NCI-H1092 (cell line): ENCODE measurements at places on chromosomes 1 and 21.

DNA sequence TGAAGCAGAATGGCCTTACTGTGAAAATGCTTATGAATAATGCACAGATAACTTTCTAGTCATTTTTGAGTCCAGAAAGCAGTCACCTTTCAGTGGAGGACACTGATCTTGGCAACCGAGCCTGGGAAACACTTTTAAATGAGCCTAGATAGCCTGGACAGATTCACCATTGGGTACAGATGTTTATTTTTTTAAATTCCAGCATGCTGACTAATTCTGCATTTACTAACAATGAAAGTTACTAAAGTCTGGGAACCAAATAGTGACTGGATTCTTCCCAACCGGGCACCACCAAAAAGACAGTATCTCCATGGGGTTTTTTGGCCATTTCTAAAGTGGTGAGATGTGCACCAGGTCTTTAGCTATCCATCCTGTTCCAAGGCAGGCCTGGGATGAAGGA lies 3.3 kb upstream of the FMOD start:
- no peak for DNase-seq

DNA sequence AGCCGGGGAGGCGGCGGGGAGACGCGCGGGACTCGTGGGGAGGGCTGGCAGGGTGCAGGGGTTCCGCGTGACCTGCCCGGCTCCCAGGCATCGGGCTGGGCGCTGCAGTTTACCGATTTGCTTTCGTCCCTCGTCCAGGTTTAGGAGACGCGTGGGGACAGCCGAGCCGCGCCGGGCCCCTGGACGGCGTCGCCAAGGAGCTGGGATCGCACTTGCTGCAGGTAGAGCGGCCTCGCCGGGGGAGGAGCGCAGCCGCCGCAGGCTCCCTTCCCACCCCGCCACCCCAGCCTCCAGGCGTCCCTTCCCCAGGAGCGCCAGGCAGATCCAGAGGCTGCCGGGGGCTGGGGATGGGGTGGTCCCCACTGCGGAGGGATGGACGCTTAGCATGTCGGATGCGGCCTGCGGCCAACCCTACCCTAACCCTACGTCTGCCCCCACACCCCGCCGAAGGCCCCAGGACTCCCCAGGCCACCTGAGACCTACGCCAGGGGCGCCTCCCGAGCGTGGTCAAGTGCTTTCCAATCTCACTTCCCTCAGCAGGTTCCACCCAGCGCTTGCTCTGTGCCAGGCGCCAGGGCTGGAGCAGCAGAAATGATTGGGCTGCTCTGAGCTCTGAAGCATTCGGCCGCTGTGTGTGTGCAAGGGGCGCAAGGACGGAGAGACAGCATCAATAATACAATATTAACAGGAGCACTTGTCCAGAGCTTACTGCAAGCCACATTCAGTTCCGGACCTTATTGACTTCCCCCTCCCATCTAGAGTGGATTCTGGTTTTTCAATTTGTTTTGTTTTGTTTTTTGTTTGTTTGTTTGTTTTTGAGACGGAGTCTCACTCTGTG lies 10.3 kb downstream of the SIM2 start:
- no peak for DNase-seq

DNA sequence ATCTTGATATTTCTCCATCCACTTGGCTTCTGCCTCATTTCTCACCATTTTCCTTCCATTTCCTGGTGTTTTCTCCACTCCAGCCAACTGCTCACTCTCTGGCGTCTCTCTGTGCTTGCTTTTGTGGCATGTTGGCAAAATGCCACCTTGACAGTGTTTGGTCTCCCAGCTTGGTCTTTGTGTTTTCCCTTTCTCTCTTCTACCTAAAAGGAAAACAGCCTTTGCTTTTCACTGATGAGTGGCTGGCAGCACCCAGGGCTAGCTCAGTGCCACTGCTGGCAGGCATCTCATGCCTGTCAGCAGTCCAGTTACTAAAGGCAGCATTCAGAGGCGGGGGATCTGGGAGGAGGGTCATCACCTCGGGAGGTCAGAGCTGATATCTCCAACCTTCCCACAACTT lies 55.3 kb upstream of the DSCAM start:
- DNase-seq, result peak; percentile 98

DNA sequence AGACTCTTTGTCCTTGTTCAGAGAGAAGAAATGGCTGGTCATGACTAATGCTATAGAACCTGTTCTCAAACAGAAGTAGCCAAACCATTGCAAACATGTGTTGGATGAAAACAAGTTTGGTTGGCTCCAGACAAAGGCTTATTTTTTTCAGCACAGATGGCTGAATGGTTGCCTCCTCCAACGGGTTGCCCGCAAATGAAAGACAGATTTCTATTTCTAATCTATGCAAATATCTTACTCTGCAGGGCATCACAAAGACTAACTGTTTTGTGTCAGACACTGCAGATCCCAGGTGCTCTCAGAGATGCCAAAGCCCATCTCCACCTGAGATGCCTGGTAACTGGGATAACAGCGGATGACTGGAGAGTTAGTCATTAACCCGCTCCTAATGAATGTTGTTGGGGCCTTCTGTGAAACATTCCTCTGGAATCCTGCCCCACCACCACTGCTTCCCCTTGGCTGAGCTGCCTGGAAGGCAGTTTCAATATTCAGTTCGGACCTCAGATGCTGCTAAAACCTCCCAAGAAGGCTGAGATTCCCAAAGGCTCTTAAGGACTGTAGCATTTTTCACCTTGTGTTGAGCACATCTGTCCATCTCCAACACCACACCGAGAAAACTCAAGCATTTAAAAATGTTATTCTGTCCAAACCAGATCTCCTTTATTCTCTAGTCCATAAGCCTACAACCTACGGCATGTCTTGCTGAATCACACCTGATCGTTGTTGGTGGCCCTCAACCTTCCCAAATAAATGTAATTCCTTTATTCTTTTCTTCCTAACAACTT lies 104.4 kb downstream of the PTPN14 start:
- DNase-seq, result no peak

DNA sequence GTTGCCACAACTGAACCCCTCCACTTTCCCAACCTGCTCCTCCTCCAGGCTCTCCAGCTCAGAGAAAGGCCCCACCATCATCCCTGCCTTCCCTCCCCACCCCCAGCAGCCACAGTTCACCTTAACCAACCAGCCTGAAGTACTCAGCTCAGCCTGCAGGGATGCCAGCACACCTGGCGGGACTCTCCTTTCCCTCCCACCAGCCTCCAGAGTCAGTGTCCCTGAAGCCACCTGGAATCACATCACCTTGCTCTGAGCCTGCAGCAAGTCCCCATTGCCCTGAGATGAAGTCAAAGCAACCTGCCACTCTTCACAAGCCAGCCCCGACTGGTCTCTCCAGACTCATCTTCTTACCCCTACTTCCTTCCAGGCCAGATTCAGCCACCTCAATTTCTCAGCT lies 26.2 kb upstream of the ZC3H12A start:
- no peak for DNase-seq

DNA sequence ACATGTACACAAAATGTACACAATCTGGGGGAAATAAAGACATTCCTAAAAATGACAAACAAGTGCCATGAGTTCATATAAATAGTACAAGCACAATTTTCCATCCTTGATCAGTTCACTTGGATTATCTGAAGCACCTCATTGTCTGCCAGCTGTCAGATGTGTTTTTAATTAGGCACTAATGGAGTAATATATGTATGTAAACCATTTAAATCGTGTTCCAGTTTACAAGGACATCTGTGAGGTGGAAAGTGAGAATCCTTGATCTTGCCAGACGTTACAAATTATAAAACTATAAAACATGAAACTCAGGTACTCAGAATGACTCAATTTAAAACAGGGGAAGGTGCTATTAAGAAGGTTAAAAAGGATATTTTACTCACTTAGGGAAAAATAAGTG lies 1312.2 kb downstream of the PLA2G4A start:
- DNase-seq, result peak; percentile 42

DNA sequence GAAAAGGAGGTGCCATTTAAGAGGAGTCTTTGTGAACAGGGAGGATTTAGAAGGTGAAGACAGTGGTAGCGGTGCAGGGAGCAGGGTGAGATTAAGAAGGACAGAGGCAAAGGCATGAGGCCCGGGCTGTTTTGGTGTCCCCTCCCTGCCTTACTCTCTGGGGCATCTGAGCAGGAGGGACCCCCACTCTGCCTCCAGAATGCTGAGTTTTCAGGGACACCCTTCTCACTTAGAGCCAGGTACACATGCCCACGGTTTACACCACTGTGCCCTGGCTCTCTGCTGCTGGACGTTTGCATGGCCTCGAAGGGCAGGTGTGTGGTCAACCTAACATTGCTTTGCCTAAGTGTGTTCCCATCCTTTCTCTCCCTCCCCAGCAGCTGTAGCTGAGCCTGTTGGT lies 20.5 kb upstream of the PARP1 start:
- no peak for DNase-seq

DNA sequence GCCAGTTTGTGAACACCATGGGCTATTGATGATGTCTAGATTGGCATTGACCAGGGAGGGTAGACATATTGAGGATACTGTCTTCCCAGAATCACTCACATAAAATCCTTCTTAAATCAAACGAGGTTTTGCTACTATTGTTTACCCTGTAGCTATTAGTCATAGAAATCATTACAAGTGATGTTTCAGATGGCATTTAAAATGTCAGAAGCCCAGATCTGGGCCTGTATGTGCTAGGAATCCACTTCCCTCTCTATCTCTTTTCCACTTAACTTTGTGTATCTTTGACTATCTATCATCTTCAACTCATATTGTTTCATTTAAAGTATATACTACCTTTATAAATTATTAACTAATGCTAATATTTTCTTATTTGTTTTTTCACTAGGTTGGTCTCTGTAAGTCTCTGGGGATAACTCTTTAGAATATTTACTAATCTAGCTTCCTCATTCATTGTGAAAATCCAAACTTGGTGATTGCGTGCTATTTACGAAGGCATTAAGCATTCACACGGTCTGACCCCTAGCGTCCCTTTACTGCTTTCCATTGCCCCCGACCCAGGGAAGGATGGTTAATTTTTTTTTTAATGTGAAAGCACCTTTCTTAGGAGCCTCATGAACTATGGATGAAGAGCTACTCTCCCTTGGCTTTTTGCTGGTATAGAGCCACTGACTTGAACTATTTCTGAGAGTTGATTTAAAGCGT lies 281.8 kb downstream of the GPATCH2 start:
- no peak for DNase-seq

GRCh38 chr21:21714426-21714825 lies 716.2 kb downstream of the NCAM2 start:
- no peak for DNase-seq

- DNase-seq, result peak; percentile 79
Measured at GRCh38 chr1:34479731-34480130, 275.1 kb upstream of the GJB5 start.

- peak; percentile 36 for DNase-seq
Measured at GRCh38 chr1:11664336-11665065, 501 bp downstream of the FBXO6 start.

DNA sequence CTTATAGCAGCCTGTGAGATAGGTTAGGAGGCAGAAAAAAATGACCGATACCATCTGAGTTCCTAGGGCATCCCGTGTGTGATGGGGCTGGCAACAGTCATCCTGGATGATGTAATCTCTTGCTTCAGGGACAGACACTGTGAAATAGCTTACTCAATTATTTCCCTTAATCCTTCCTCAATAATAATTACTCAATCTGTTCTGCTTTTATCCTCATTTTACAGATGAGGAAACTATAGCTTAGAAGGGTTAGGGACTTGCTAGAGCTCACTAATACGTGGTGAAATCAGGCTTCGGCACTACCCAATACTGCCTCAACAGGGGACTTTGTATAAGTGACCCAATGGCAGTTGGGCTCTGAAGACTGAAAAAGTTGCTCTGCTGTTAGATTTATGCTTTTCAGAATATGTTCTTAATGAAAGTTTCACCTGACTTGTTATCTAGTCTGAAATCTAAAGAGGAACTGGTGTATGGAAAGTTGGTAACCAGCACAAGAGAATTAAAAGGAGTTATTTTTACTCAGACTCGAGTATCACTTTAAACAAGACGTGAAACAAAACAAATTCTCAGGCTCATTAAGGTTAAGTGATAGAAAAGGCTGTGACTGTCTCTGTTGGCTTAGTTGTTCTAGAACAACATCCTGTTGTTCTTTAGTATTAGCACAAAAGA lies 14.4 kb downstream of the CD55 start:
- DNase-seq, result no peak

DNA sequence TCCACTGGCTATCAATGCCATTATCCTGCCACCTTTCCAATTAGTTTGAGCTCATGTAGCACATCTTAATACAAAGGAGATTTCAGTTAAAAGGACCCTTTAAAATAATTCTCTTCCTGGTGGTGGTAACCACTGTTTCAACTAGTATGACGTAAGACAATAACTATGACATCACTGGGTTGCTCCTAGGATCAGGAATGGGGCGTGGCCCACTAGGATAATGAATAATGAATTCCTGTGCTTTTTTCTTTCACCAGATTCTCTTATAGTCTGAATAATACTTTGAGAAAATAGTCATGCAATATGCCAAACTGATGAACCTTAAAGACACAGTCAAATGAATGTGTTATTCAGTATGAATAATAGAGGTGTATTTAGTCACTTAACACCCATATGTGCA lies 10.6 kb upstream of the KIFAP3 start:
- DNase-seq, result no peak

DNA sequence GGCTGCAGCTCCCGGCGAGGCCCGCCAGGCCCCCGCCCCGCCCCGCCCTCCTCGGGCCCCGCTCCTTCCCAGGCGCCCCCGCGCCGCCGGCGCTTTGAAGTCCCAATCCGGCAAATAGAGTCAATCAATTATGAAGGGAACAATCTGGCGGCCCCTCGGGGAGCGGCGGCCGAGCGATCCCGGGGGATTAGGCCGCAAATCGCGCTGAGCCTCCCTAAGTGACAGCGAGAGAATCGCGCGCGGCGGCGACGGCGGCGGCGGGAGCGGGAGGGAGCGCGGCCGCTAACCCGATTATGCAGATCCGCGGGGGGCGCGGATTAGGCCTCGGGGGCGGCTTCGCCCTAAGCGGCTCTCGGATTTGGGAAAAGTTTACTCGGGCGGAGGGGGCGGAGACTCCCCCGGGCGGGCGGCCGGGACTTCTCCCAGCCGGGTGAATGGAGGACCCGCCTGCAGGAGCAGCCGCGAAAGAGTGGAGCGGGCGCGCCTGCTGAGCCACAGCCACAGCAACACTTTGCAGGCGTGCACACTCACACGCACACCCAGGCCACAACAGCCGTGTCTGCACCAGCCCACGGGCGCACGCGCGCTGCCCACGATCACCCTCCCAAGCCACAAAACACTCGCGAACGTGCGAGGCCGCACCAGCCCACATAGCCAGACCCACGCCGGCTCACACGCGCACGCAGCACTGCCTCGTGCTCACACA lies 23.0 kb upstream of the DMBX1 start:
- no peak for DNase-seq
